ENCODE measurements at places on chromosomes 5 and 9.
A peak's percentile ranks its signal among the peaks of the same experiment; 100 is the strongest.

DNA sequence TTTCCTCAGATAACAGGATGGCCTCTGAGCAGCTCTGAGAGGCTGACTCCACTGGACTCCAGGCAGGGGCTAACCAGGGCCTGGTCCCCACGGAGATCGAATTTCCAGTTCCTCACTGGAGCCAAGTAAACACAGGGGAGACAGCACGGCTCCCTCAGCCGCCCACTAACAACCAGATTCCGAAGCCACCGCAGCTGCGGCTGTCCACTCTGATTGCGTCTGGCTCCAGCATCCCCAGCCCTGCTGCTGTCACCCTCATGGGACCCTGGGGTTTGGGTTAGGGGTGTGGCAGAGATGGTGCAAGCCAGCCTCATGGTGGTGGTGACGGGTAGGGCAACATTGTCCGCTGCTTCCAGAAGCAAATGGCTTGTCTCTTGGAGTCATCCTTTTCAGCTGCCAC lies 172.6 kb downstream of the RGS3 start:
- no peak for DNase-seq

DNA sequence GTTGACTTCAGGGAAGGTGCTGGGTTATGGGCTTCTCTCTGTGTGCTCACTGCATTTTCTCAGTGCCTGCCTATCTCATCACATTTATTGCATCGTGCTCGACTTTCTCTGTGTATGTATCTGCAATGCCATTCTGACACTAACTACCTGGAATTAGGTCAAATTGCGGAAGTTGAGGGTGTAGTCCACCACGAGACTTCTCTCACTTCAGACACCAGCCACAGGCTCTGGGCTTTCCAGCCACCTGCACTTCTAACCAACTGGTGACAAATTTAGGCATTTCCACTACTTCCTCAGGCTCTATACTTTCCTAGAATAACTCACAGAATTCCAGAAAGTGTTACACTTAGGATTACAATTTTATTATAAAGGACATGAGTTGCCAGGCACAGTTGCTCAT lies 188.6 kb upstream of the ZNF608 start:
- peak; percentile 65 for DNase-seq

DNA sequence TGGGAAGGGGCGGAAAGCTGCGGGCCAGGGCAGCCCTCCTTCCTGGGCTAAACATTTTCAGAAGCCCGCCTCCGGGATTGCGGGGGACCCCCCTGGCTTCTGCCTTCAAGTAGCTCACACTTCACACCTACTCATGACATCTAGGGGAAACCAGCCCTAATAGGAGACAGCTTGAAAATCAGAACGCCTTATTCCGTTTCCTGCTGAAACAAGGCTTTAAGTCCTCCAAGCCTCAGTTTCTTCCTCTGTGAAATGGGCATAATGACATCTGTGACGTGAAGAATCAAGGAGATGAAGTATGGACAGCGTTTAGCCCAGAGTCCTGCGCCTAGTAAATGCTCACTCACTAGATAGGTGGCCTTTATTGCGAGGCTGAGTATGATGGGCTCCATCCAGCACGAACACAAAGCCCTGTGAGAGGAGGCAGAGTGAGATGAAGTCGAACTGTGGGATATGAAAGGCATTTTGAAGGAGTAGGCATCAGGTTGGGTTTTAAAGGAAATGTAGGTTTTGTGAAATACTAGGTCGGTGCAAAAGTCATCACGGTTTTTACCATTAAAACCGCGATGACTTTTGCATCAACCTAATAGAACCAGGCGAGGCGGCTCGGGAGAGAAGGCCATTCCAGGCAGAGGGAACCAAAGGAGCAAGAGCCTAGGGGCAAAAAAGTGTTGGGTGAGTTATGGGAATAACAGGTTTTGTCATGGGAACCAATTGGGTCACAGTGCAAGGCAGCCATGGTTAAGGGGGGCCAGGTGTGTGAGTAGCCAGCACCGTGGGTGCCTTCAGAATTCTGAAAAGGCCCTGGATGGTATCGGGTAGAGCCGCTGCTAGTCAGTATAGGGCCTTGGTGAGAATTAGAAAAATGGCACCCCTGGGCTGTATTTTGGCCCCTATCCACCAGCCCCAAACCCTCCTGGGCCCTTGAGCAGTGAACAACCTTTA lies 1.0 kb upstream of the TSC1 start:
- no peak for DNase-seq

DNA sequence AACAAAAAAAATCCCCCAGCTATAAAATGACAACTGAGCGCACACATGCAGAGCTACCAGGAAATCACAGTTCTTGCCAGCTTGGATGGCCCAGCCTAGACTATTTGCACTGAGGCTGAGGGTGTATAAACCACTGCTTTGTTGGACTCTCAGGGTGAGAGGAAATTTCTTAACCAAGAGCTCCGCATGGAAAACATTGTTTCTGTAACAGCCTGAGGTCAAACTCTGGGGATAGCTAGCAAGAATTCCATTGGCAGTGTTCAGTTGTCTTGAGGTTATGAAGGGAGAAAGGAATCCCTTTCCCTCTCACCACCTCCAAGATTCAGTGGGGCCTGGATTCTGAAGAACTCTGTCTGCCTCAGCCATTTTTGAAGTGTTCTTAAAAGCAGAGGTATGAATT lies 360.0 kb downstream of the OSTF1 start:
- DNase-seq = no peak

DNA sequence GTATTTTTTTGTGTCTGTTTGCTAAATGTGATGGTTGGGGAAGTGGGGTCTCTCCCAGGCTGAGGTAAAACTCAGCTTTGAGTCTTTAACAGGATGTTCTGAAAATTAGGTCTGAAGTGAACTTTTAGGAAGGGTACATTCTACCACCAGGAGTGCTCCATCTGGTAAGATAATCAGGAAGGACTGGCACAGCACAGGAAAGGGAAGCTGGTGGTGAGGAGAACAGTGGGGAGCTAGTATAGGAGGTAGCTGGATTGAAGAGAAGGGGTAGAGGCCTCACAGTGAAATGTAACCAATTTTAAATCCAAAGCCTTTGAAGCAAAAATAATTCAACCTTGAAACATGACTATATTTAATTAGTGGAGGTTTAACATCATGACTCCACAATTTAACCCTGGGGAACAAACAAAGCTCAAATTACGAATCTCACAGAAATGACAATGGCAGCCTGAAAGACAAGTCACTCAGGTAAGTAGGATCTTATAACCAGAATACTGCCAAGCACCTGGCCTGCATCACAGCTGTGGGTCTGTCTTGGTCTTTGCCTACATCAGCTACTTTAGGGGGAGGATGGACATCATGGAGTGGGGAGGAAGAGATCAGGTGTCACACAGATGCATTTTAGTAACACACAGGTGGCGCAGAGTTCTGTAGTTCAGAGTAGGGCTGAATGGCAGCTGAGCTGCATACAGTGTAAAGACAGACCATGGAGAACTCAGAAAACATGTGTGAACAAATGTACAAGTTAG lies 445.3 kb downstream of the DMRT2 start:
- DNase-seq = no peak

- no peak for DNase-seq
Observed at GRCh38 chr5:158284242-158284641, 425.3 kb upstream of the CLINT1 start.

DNA sequence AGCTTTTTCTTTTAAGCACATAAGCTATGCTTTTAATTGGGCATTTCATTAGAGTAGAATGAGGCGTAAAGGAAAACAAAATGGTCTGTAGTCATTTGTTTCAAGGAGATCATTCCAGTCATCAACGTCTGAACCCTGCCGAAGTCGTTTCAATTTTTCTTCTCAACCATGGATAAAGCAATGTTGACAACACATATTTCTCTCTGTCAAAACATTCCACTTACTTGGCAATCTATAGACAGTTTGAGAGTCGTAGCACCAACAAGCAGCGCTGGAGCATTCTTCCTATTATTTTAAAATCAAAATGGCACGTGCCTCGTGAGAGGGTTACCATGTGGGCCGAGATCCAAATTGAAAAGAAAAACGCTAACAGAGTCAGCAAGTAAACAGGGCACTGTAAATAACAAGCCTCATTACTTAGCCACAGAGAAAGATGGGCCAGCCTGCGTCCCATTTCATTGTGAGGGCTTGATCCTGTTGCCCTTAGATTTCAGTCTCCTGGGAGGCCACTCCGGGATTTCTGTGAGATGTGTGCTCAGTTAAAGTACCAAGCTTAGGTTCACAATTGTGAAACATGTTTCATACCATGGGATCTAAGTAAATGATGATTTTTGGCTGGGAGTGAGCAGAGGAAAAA lies 422.9 kb downstream of the DTWD2 start:
- DNase-seq = no peak

GRCh38 chr5:96017951-96018350 lies 56.3 kb upstream of the ELL2 start:
- DNase-seq = no peak

- no peak for DNase-seq
Observed at GRCh38 chr5:40790947-40791593, 7.1 kb downstream of the PRKAA1 start.

DNA sequence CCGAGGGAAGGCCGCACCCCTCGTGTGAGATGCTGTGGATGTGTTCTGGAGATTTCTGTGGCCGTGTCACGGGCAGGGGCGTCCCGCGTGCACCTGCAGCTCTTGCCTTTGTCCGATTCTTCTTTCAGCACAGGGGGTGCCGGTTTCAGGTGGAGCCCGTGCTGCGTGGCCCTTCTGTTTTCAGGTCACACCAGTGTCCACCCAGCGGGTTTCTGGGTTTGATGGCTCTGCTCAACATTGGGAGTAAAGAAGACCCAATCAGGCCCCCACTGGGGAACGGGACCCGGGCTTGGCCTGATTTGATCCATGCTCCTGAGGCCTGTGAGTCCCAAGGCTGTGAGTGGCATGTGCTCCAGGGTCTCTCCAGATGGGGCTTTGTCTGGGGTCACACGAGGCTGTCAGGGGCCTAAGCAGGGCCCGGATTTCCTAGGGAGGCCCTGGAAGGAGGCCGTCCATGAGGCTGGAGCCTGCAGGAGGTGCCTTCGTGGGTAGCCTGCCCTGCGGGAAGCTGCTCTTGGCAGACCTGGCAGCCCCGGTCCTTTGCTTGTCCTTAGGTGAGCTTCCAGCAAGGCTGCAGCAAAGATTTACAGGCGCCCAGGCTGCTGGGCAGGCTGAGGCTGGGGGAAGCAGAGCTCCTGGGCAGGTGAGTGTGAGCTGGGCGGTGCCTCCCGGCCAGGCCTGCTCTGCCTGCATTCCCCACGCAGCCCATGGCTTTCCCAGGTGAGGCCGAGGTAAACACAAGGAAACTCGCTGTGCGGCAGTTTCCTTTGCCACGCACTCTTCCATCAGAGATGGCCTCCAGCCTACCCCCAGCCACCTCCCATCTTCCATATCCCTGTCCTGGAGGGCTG lies 12.8 kb downstream of the MRPL36 start:
- DNase-seq = no peak

- DNase-seq = no peak
Observed at GRCh38 chr5:172276214-172276613, 7.3 kb downstream of the UBTD2 start.

DNA sequence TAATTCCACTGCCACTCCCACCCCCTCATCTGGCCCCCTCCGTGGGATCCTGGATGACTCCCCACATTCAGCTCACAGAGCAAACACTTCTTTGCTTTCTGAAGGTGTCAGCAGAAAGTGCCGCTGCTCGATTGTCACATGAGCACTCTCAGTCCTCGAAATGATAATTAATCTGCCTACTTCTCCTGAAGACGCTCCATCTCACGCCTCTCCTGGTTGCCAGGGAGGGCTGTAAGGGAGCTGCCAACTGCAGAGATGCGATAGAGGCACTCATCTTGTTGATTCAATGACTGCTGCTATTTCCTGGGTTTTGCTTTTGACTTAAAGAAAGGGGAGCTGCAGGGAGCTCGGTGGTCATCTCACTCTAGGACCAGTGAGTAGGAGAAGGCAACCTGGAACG lies 206.5 kb downstream of the DAB2IP start:
- DNase-seq = no peak

DNA sequence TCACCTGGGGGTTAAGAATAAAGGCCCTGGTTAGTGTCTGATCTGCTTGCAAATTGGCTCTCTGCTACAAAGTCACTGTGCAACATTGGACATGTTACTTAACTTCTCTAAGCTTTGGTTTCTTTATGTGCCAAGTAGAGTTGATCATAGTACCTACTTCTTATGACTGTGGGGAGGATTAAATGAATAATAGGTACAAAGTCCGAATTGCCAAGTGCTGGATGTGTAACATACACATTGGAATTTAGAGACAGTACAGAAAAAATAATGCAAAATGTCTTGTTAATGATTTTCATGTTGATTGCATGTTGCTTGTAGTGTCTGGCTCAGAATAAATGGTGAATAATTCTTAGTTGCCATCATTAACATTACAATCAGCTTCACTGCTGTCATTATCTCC lies 2.2 kb downstream of the DOCK8 start:
- no peak for DNase-seq

DNA sequence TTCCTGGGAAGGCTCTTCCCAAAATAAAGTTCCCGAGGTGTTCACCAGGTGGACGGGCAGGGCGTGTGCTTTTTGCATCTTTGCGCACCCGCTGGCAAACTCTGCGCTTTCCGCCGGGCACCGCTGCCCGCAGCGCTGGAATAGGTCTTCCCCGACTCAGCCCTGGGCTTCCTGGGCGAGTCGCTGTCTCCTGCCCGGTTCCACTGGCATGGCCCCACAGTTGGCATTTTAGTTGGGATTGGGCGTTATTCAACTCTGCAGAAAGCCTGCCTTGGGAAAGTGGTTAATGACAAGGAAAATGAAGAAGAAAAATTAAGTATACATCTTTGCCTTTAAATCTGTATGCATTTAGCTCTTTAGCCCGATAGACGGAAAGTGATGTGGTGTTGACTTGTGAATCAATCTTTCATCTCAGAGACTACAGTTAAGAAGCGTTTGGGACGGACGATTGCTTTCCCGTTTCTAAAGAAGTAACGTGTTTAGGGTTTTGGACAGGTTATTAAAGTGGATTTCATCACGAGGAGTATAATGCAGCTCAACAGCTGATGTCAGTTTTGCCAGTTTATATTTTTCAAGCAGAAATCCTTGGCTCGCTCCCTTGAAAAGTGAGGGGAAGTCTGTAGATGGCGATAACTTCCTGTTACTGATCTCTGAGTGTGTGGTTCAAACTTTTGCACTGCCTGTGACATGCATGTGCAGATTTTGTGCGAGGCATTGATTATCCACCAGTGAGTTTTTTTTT lies 946 bp downstream of the ADCY2 start:
- DNase-seq = no peak

- no peak for DNase-seq
Observed at GRCh38 chr5:32023816-32024215, 150.3 kb downstream of the GOLPH3 start.

GRCh38 chr9:108049026-108049607 lies 559.5 kb upstream of the KLF4 start:
- no peak for DNase-seq

DNA sequence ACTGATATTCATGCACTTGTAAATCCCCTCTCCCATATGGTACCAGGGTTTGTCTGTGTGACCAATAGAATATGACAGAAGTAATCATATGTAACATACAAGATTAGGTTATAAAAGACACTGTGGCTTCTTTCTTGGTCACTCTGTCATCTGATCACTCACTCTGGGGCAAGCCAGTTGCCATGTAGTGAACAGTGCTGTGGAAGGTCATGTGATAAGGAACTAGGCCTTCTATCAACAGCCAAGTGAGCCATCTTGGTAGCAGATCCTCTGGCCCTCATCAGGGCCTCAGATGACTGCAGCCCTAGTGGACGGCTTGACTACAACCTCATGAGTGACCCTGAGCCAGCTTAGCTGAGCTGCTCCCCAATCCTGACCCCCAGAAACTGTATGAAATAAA lies 30.0 kb upstream of the MATR3 start:
- DNase-seq = no peak

Data from GM06990 (cell line).